ENCODE measurements at places on chromosomes 2 and 18. TPM values are rescaled to one million over a fixed set of nuclear protein-coding genes. Genes with fewer than 3 reads are reported as not detected.

Gene ADRA2B
- 3.7 TPM for polyA plus RNA-seq

Gene PROKR1
- 0.02 TPM for polyA plus RNA-seq

Gene MGAT4A
- polyA plus RNA-seq: 3.4 TPM

Gene ANKRD62
- polyA plus RNA-seq: not detected

Gene COL4A3
- polyA plus RNA-seq: 0.24 TPM

GRCh38 chr2:209076151-209076550 lies 347.7 kb upstream of the MAP2 start:
- no peak for DNase-seq

GRCh38 chr2:202091476-202091875 lies 18.4 kb downstream of the KIAA2012 start:
- DNase-seq: no peak

DNA sequence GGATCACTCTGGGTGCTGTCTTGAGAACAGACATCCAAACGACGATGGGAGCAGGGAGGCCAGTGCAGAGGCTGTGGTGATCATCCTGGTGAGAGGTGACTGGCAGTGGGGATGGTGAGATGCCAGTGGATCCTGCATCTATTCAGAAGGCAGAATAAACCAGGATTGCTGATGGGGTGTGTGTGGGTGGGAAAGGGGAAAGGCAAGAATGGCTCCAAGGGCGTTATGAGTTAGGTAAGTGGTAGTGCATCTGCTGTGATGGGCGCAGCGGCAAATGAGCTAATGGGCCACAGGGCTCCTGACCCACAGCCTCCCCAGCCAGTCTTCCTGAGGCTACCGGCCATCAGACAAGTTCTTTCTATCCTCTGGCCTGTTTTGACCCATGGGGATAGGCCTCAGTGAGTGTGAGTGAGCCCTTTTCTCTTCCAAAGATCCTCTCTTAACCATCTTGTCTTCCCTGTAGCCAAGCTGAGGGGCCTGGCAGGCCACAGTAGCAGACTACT lies 29.6 kb downstream of the SERTAD2 start:
- no peak for DNase-seq

DNA sequence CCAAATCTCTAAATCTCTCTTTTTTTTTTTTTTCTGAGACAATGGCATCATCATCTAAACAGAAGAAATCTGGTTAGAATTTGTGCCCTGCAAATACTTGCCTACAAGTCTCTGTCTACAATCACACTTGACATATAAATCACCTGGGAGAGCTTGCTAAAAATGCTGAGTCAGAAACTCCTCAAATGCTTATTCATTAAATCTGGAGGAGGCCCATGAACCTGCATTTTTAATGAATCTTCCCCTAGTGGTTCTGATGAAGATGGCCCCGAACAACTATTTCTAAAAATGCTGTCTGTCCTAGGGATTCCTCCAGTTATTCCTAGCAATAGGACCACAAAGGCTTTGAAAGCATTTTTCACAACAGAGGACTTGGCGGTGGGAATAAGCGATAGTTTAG lies 1.6 kb upstream of the CSRNP3 start:
- DNase-seq: no peak

DNA sequence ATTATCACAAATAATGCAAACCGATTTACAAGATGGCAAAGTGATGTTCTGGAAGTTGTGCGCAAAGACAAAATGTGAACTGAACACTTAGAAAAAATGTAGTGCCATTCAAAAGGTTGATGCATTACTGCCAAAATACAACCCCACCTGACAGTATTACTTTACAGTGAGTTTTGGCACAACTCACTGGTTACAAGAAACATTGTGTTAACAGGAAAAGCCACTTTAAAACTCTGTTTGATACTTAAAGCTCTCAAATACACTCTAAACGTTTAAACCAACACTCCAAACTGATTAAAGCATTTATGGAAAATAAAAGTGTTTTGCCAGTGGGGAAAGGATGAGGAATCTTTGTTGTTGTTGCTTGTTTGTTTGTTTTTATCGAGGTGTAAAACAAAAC lies 173.4 kb upstream of the SATB2 start:
- DNase-seq: no peak

All from liver (tissue), 10 donors.